ENCODE measurements at places on chromosomes 11 and 22. TPM values are rescaled to one million over a fixed set of nuclear protein-coding genes. Genes with fewer than 3 reads are reported as not detected.

CTNND1 gene
- 179 TPM for total RNA-seq

FAM180B gene
- total RNA-seq, result not detected

SIPA1 gene
- total RNA-seq, result 63.3 TPM

PTPN5 gene
- total RNA-seq, result 0.49 TPM

CHCHD10 gene
- 12.0 TPM for total RNA-seq

APLNR gene
- total RNA-seq, result 2.9 TPM

VSIG10L2 gene
- total RNA-seq, result 28.2 TPM

TMEM86A gene
- 26.8 TPM for total RNA-seq

APOA5 gene
- total RNA-seq, result not detected

GALR3 gene
- not detected for total RNA-seq

RAB1B gene
- total RNA-seq, result 72.7 TPM

DNA sequence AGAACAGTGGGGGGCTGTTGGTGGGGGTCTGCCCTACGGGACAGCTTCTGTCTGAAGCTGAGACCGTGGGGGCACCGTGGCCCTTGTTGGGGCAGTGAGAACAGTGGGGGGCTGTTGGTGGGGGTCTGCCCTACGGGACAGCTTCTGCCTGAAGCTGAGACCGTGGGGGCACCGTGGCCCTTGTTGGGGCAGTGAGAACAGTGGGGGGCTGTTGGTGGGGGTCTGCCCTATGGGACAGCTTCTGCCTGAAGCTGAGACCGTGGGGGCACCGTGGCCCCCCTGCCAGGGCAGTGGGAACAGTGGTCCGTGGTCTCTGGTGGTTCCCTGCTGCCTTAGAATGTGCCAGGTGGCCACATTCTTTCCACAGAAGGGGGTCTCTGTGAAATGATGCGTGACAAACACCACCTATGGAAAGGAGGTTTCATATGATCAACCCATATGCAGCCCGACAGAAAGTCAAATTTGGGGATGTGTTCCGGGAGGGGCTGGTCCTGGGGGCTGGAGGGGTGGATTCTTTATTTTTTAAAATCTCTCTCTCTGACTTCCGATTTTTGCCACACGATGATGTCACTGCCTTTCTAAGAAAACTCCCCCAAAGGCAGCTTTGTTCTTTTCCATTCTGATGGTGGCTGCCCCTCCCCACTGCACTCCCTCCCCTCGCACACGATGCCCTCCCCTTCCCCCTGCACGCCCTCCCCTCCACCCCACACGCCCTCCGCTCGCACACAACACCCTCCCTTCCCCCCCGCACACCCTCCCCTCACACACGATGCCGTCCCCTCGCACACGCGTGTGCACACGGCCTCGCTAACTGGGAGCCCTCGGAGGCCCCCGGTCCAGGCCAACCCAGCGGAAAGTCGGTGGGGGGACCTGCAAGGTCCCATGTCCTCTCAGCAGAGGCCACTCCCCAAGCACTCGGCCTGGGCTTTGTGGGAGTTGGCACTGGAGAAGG is 1186.5 kb downstream of the BRD1 start:
- no peak for DNase-seq

DNA sequence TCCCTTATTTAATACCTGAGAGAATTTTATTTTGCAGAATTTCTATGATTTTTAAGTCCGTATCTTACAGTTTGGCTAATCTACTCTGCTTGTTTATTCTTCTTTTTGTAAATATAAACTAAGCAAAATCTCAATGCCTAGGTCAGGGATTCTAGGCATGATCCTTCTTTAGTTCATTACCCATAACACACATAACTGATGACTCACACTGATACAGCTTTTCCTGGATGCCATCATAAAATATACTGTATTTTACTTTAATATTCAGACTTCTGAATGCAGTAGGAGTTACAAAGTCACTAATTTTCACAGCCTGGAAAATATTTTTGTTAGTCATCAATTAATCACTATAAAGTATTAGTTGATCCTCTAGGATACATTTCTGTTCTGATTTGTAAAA is 898.2 kb upstream of the RAG2 start:
- DNase-seq, result no peak

- DNase-seq, result no peak
Measured at GRCh38 chr11:72327606-72328005, 83.6 kb upstream of the PHOX2A start.

- DNase-seq, result no peak
Measured at GRCh38 chr11:22432291-22433093, 94.3 kb downstream of the SLC17A6 start.

- DNase-seq, result no peak
Measured at GRCh38 chr11:70682056-70682455, 283.7 kb downstream of the CTTN start.

DNA sequence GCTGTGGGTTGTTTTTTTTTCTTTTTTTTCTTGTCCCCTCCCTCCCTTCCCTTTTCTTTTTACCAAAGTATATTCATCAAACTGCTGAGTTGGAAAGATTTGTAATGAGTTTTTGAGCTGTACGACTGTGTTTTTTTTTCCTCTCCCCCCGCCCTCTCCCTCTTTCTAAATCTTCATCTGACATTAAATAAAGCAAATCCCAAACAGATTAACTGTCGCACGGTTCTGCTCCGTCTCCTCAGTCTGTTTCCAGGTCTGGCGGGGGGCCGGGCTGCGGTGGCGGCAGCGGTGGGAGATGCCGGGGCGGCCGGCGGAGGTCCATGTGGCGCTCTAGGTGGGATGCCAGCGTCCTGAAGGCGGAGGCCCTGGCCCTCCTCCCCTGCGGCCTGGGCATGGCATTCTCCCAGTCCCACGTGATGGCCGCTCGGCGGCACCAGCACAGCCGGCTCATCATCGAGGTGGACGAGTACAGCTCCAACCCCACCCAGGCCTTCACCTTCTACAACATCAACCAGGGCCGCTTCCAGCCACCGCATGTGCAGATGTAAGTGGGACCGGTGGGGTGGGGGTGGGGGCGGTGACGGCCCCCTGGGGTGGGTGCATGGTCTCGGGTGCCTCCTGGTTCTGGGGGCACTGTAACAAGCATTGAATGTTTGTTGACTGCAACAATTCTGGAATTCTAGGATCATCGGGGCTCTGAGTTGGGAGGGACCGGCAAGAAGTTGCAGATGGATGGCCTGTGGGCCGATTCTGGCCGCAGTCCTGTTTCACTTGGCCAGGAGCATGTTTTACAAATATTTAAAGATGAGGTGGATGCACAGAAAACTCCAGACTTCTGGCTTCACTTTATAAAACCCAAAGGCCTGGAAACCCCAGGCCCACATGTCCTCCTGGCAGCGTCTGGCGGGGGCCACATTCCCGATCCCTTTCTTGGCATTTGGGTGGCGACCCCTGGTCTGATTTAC is 13.1 kb downstream of the MPPED1 start:
- DNase-seq, result no peak

- DNase-seq, result peak; percentile 67
Measured at GRCh38 chr11:33869481-33870422, 22.1 kb downstream of the LMO2 start.

- no peak for DNase-seq
Measured at GRCh38 chr11:119021631-119022030, 3.1 kb downstream of the TRAPPC4 start.

DNA sequence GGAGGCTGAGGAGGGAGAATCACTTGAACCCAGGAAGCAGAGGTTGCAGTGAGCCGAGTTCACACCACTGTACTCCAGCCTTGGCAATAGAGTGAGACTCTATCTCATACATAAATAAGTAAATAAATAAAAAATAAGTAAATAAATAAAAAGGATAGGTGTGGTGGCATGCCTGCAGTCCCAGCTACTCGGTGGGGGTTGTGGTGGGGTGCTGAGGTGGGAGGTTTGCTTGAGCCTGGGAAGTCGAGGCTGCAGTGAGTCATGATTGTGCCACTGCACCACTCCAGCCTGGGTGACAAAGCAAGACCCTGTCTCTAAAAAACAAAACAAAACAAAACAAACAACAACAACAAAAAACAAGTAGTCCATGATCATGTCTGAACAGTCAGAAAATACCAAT is 3.1 kb downstream of the LARGE2 start:
- no peak for DNase-seq

DNA sequence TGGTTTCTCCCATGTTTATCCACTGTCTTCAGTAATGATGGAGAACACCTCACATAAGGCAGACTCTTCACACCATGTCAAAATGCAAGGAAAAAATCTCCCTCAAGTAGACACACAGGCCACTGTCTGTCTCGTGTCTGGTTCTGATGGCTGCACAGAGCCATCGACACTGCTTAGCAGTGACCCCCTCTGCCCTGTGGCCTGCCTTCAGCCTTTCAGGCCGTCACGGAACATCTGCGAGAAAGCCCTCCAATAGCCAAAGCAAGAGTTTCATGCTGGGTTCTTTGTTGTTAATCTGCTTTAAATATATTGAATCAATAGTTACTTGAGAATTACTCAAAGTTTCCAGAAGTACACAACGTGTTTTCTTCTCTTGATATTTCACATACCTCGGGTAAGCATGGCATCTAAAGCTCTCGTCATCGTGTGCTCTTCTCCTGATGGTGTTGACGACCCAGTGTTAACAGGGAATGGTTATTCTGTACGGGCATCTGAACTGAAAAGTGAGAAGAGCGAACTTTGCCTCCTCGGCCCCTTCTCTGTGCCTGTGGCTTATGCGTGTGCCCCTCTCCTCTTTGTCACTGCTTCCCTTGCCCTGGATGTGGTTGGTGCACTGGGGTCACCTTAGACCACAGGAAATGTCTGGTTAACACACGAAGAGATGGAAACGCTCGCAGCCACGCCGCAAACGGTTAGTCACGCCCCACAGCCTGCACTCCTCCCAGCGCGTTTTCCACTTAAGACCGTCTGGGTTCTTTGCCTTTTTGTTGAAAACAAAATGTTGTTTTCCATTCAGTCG is 33.4 kb upstream of the CTTN start:
- no peak for DNase-seq

DNA sequence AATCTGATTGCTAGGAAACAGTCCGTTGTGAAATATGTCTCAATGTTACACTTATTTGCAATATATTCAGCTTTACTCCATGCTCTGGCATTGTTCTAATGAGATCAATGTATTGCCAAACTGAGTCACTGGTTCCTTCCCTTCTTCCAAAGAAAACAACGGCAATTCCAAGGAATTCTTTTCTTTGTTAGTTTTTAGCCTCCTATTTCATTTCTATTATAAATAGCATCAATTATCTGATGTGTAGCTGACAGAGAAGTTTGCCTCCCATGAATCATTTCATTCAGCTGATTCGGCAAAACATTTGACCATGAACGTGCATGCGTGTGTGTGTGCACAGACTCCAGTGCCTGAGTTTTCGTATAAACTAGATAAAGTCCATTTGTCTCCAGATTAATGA is 346.8 kb downstream of the ETS1 start:
- no peak for DNase-seq

DNA sequence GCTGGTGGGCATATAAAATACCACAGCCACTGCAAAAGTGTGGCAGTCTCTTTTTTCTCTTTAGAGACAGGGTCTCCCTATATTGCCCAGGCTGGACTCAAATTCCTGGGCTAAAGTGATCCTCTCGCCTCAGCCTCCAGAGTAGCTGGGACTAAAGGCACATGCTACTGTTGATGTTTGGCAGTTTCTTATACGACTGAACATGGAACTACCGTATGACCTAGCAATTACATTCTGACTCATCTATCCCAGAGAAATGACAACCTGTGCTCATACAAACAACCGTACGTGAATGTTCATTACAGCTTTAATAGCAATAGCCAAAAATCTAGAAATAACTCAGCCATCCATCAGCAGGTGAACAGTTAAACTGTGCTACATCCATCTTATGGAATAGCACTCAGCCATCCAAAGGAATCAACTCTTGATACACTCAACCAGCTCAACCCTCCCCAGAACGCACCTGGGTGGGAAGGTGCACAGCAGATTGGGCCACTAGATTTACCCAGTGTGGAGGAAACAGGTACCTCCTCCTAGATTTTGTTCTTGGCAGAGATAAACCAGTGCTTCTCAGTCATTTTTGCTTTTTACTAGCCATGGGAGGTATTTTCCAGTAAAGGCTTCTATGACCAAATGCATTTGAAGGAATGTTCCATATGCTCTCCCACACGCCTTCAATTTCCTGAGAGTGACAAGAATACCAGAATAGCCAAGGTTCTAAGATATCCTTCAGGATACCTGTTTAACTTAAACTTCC is 130.5 kb downstream of the MED15 start:
- DNase-seq, result no peak

GRCh38 chr11:76225122-76225611 is 18.9 kb upstream of the WNT11 start:
- DNase-seq, result no peak

- no peak for DNase-seq
Measured at GRCh38 chr11:122933416-122933815, 48.2 kb downstream of the BSX start.

- no peak for DNase-seq
Measured at GRCh38 chr22:47748957-47749356, 986.5 kb downstream of the TBC1D22A start.

DNA sequence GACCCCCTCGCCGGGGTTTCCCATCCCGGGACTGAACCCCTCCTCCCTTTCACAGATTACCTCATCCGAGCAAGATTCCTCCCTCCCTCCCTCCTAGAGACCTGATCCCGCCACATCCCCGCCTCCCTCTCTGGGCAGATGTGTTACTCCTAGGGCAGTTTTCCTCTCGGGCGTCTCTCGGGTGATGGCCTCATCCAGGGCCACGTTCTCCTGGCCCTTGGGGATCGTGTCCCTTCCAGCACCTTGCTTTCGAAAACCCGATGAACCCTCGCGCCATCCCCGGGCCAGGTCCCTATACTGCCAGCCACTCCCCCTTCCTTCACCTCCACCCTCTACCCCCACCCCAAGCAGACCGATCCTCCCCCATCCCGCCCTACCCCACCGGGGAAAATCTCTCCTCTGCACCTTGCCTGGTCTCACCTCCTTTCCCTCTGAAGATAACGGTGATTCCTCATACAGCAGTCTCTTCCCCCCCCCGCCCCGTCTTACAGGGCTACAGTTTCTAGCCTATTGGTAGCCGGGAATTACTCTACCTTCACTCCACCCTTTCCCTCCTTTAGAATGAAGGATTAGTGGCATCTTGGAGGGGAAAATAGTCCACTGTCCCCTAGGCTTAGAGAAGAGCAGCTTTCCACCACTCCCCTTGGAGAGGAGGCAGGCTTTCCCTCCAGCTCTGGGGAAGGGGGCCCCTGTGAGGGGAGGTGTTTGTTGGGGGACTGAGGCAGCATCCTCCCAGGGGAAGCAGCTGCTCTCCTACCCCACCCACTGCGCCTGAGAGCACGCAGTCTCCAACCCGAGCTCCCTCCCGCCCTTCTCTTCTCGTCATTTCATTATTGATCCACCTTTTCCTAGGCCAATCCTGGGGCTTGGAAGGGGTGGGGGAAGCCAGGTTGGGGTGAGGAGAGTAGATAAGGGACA is 1.2 kb downstream of the KMT2A start:
- DNase-seq, result peak; percentile 87

DNA sequence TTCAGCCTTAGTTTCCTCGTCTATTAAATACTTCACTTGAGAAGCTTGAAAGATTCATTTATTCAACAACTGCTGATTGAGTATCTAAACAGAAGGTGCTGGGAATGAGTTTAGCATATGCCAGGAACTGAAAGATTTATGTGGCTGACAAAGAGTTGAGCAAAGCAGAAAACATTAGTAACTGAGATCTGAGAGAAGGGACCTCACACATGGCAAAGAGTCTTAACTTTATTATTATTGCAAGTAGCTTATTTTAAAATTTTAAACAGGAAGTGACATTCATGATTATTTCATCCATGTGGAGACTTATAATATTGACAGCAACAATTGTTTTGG is 133.6 kb downstream of the CASP12 start:
- DNase-seq, result no peak

- DNase-seq, result no peak
Measured at GRCh38 chr11:133122256-133122655, 410.0 kb downstream of the OPCML start.

GRCh38 chr11:130782361-130783222 is 133.7 kb downstream of the SNX19 start:
- DNase-seq, result peak; percentile 87
